Stimulated activated CD4-positive, alpha-beta T cell treated with anti-CD3 and anti-CD28 coated beads, Interleukin-15, amount 100 ng/mL, for 1 hour (primary cell): ENCODE measurements at places on chromosomes 4 and X.

- DNase-seq = no peak
These were observed 3.1 kb downstream of the CPE start for GRCh38 chr4:165381821-165382373.

DNA sequence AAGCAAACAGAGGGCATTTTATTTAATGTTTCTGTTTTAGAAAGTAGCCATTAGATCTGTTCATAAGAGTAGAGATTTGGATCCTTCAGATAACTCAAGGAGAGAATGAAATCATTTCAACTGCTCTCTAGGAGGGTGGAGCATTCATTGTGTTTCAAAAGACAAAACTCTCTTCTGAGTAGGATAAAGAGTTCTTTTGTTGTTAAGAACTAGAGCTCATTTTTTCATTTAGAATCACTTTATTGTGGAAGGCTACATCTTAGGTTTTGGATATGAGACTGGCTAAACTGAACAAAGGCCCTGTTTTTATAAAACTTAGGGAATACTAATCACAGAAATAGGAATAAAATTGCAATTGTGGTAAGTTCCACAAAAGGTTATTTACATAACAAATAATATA, 193.9 kb upstream of the PCDH10 start:
- DNase-seq = no peak

DNA sequence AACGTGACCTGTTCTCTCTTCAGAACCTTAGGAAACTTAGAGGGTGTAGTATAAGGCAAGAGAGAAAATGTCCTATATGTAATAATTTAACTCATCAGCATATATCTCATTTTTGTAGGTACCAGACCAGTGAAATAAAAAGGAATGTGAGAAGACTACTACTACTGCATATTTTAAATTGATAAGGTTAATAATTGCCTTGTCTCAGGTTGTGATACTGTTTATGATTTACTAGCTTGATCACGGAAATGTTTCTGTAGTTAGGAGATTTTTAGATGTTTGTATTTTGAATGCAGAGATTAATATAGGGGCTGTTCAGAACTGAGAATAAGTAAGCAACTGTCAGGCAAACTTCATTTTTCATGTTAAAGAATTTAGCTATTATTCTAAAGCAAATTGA, 1563.4 kb downstream of the C4orf33 start:
- no peak for DNase-seq

DNA sequence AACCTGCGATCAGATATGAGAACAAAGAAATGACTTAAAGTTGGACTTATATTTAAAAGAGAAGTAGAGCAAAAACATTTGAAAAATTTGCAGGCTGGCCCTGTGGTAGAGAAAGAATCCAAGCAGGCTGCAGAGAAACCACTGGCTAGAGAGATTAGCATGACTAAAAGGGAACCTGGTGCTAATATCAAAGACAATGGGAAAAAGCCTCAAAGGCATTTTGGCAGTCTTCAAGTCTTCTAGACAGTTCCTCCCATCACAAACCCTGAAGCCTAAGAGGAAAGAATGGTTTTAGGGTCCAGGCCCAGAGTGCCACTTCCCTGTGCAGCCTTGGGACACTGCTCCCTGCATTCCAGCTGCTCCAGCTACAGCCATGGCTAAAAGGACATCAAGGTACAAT, 33.4 kb downstream of the KCTD8 start:
- DNase-seq = no peak

- DNase-seq = no peak
These were observed 5.3 kb upstream of the COMMD8 start for GRCh38 chr4:47468706-47469365.

GRCh38 chrX:50088645-50089044, 112.2 kb downstream of the AKAP4 start:
- no peak for DNase-seq
